ENCODE measurements at places on chromosomes 1 and 21.
A peak's percentile ranks its signal among the peaks of the same experiment; 100 is the strongest.

GRCh38 chr1:26603856-26604255 lies 74.3 kb downstream of the RPS6KA1 start:
- DNase-seq, result no peak

GRCh38 chr21:16789636-16790035 lies 723.2 kb upstream of the CXADR start:
- no peak for DNase-seq

GRCh38 chr1:112272101-112272772 lies 123.8 kb upstream of the CTTNBP2NL start:
- no peak for DNase-seq

DNA sequence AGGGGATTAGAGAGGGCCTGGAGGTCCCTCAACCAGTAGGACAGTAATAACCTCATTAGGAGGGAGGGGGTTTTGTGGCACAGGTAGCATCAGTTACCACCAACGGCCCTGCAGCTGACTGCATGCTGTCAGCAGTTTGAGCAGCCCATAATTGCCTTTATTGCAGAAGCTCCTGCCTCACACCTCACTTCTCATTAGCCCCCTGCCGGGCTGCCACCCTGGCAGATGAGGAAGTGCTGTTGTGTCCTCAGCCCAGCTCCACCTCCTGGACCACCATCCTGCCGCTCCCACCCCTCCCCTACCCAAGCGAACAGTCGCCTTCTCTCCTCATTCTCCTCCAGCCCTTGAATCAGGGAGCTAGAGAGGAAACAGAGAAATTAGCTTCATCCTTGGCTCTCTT lies 237.4 kb downstream of the LMX1A start:
- no peak for DNase-seq

DNA sequence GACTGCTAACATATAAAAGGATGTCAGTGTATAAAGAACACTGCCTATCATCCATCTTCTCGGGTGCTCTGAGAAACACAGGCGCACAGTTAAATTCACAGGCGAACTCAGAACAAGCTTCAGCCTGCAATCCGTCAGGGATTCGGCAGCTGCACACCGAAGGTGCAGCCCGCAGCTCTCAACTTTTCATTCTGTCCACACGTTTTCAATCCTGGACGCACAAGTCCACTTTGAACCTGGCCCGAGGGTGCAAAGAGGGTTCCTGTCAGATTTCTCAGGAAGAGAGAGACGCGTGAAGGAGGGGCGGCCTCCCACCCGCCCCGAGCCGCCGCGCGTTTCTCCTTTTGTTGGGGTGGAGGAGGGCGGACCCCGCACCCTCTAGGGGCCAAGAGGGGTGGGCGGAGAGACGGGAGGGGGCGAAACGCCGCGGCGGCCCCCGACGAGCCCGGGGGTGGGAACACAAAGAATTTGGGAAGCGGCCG lies 724 bp downstream of the DOCK7 start:
- peak; percentile 15 for DNase-seq

GRCh38 chr1:1911350-1912041 lies 3.6 kb upstream of the CALML6 start:
- no peak for DNase-seq
